Bone marrow (tissue), 2 donors: ENCODE measurements at places on chromosomes 2 and 18.

GRCh38 chr2:9213477-9214051 lies 7.0 kb downstream of the ASAP2 start:
- no peak for DNase-seq

DNA sequence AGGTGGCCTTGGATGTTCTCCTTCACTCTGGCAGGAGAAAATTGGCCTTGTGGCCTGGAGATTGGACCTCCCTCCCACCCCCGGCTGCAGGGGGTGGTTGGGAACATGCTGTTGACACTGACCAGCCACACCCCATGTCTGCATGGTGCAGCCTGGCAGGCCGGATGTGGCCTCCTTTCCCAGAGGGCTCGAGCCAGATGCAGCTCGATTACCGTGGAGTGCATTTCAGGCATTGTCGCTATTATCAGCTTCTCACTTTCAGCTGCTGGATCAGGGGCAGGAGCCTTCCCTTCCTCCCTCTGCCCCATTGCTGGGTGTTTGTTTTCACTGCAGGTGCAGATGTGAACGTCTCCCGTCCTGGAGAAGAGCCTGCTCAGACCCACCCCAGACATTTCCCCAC lies 211.0 kb upstream of the SIX2 start:
- DNase-seq: no peak

- no peak for DNase-seq
These were observed 19.7 kb downstream of the SAP130 start for GRCh38 chr2:128008074-128008672.

GRCh38 chr2:147031897-147032296 lies 812.9 kb upstream of the ACVR2A start:
- DNase-seq: no peak

DNA sequence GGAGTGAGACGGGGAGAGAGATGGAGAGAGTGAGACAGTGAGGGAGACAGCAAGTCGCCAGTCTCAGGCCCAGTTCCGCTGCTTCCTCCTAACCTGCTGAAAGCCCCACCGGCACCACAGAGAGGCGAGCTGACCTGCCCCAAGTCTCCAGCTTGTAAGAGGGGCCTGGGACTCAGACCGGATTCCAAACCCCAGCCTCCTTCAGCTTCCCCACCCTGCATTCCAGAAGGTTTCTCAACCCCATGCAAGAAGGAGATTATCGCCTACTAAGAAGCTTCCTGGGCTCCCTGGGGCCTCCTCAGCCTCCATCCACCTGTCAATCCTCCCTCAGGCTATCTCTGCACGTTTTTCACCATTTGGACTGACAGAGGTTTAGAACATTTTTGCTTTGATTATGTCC lies 173.1 kb upstream of the RAB6C start:
- DNase-seq: no peak

DNA sequence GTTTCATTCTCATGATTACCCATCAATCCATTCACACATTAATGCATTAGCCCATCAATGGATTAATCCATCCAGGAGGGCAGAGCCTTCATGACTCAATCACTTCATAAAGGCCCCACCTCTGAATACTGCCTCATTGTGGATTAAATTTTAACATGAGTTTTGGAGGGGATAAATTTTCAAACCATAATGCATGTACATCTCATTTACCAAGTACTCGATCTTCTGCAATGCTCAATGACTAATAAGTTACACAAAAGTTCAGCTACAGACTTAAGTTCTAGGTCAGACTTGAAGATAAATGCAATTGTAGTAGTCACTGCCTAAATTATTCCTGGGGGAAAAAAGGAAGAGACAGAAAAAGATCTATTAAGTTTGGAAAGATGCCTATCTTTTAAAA lies 120.0 kb upstream of the OSR1 start:
- no peak for DNase-seq

- DNase-seq: no peak
These were observed 249.6 kb upstream of the LRP1B start for GRCh38 chr2:142380372-142380771.
